GDM1 (cell line): ENCODE measurements at places on chromosomes 5 and 9.

DNA sequence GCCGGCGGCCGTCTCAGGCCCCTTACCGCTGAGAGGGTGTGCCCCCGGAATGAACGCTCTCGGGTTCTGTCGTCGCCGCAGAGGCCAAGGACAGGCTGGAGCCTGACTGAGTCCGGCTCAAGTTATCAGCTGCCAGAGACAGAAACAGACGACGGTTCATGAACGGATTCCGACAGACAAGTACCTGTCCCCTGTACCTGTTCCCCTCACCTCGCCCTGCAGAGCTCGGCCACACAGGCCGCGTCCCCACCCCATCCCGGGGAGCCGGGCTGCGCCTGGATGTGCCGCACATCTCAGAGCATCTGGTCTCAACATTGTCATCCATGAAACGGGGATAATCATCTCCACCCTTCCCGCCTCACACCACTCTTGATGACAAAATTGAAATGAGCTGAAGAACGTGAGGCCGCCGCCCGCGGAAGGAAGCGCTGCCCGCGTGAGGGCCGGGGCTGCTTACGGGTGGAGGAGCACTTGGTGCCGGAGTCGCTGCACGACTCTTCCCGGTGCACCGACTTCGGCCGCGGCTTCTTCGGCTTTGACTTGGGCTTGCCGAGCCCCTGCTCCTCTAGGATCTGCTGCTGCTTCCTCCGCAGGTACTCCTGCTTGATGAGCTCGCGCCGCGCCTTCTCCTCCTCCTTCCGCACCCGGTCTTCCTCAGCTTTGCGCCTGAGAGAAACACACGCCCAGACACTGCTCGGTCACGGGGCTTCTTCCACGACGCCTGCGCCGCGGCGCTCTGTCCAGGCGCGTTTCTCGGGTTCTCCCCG is 89.2 kb downstream of the CAMSAP1 start:
- DNase-seq, result no peak

GRCh38 chr5:140926443-140927227 is 536 bp downstream of the PCDHAC1 start:
- DNase-seq, result no peak

DNA sequence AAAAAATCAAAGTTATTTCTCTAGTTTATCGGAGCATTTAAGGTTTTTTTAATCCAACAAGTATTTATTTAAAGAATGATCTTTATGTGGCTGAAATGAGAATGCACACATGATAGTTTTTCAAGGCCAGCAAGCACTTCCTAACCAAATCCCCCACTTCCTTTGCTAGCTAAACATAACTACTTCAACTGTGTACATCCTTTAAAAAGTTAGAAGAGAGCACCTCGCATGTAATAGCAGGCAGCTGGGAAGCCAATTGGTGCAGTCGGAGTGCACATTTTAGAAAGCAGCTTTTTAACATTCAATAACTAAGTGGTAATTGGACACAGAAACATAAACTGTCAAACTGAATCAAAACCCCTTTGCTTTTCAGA is 245.7 kb downstream of the BNC2 start:
- DNase-seq, result no peak

- DNase-seq, result no peak
Measured at GRCh38 chr9:27468000-27468399, 56.1 kb upstream of the IFNK start.

DNA sequence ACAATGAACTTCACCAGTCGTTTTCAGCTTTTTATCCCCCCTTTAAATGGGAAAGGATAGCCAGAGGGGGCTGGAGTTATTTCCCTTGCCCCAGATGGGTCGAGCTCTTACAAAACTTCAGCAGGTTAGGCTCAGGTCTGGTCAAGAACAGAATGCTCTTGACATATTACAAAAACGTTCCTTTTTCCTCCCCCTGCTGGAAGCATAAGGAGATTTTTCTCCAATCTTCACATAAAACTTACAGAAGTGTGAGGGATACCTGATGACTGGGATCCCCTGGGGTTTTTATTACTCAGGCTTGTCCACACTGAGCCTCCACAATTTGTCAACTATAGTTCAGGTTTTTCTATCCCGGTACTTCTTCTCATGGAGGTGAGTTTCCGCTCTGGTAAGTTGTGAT is 60.8 kb downstream of the CSF2 start:
- DNase-seq, result no peak

DNA sequence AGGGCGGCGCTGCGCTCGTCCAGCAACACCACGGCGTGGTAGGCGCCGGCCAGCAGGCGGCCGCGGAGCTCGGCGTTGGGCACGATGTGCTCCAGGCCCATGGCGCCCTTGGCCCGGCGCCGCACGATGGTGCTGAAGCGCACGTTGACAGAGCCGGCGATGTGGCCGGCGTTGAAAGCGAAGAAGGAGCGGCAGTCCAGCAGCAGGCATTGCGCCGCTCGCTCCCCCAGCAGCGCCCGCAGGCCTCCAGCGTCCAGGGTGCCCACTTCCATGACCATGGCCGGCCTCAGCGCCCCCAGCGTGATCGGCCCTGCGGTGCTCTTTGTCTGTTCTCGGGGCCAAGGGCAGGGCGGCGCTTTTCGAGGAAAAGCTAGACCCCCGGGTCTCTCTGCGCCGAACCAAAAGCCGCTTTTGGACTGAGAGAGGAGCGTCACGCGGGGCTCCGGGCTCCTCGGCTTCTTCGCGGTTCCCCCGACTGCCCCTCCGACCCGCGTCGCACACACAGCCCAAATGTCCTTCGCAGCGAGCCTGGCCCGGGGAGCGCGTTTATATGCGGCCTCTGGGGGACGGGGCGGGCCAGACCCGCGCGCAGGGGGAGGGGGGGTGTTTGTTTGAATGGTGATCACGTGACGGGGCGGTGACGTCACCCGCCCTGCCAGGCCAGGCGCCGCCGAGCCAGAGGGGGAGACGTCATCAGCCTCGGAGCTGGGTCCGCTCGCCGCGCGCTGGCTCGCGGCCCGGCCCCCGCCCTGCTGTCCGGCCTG is at the start of gene DUSP1:
Gene DUSP1 (minus strand): TSS at position 521 of the 764 bp plus-strand sequence. CDS start 243 bp downstream, at position 278.
- peak; percentile 83 for DNase-seq

- DNase-seq, result no peak
Measured at GRCh38 chr9:125066839-125067619, 76.3 kb downstream of the SCAI start.

DNA sequence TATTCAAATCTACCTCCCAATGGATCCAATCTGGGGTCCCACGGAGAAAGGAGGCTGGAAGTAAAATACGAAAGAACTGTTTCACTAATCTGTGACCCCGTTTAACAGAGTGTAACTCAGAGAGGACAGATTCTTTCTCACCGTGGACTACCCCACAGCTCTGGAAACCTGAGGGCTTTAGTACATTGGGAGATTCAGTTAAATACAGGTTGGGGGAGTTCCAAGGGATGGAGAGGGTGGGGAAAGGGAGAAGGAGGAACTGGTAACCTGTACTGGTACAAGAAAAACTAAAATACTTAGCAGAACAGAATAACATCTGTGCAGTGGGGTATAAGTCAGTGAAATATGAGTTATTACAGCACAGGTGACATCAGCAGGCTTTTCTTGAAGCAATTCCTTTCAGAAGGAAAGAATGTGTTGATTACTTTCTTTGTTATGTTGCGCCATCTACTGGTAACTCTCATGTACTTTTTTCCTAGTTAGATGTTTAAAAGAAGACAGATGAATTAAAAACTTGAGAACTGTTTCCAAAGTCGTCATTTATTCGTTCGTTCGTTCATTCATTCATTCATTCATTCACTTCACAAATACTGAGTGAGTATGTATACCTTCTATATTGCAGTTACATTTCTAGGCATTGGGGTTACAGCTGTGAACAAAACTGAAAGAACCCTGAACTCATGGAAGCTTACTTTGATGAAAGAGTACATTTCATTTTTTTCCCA is 30.0 kb upstream of the STOM start:
- DNase-seq, result peak; percentile 63

DNA sequence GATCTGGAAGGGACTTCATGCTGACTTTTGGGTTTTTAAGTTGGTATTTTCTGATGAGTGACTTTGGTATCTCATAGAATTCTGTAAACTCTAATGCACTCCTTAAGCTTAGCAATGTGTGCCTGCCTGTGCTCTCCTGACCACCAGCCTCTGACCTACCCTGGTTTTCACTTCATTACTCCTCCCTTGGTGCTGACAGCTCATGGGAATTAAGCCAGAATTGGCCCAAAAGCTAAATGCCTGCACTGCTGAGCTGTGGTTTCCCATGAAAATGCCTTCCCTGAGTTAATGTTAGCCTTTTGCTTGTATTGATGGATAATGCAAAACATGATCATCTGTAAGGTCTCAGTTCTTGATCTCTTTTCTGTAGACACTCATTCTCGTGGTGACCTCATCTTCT is 308.0 kb downstream of the DOCK8 start:
- DNase-seq, result no peak

DNA sequence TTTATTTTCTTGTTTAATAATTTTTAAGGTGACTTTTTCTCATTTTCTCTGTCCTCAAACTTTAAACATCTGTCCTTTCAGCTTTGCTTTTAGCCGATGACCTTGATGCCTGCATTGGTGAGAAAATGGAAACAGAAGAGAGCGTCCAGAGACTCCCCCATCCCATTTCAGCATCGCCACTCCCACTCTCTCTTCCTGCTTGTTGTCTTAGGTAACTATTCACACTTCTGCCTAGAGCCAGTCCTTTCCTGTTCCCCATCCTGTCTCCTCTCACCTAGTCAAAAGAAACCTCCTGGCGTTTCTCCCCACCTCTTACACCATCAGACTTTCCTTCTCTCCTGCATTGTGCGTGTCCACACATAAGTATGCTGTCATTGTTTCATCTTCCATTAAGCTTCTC is 124.6 kb downstream of the MAST4 start:
- no peak for DNase-seq

GRCh38 chr9:2284770-2285169 is 269.6 kb downstream of the SMARCA2 start:
- DNase-seq, result no peak

GRCh38 chr9:87537625-87538024 is 40.0 kb downstream of the DAPK1 start:
- DNase-seq, result no peak
